Left forelimb (tissue), 1 donor: ENCODE measurements at places on chromosomes 16 and 17.

- DNase-seq = no peak
Measured at GRCh38 chr16:72380283-72380682, 208.3 kb upstream of the PMFBP1 start.

- no peak for DNase-seq
Measured at GRCh38 chr17:48567209-48567608, 10.9 kb downstream of the HOXB4 start.

- DNase-seq = no peak
Measured at GRCh38 chr17:31293581-31293980, 3.5 kb downstream of the OMG start.

GRCh38 chr16:2804728-2805127, 6.5 kb downstream of the PRSS41 start:
- DNase-seq = peak; percentile 36

DNA sequence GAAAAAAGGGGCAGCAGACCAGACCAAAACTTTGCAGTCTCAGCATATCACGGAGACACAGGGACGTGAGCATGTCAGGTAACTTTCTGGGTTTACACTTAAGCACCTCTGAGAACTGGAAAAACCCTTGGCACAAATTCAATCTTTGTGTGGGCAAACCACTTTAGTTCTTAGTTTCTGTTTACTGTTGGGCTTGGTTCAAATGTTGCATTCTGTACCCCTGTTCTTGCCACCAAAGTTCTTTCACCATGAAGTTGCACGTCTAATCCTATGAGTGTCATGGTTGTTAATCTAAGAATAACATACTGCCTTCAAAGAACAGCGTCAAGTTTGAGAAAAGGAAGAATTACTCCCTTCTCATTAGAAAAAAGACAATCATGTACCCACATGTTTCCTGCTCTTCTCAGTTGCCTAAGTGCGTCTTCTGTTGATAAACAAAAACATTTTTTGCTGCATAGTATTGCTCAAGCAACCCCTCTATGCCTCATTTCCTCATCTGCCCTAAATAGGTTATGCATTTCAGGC, 11.6 kb downstream of the KRT33A start:
- DNase-seq = no peak

GRCh38 chr17:63165400-63165799, 199.4 kb downstream of the TANC2 start:
- no peak for DNase-seq

DNA sequence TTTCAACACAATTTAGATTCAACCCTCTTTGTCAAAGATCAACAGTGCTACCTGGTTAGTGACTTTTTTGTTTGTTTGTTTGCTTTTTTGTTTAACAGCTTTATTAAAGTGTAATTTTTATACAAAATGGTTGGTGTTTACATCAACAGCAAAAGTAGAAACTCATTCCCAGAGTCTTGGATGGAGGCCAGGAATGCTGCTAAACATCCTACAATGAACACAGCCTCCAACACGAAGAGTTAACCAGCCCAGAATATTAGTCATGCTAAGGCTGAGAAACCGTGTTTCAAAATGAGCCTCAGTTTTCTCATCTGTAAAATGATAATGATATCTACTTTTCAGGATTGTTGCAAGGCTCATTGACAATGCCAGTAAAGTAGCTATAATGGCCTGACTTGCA, 211.0 kb upstream of the MAF start:
- no peak for DNase-seq

- DNase-seq = no peak
Measured at GRCh38 chr17:79991924-79992648, 43.6 kb downstream of the TBC1D16 start.

GRCh38 chr17:26731005-26731921, 562.7 kb upstream of the WSB1 start:
- no peak for DNase-seq

DNA sequence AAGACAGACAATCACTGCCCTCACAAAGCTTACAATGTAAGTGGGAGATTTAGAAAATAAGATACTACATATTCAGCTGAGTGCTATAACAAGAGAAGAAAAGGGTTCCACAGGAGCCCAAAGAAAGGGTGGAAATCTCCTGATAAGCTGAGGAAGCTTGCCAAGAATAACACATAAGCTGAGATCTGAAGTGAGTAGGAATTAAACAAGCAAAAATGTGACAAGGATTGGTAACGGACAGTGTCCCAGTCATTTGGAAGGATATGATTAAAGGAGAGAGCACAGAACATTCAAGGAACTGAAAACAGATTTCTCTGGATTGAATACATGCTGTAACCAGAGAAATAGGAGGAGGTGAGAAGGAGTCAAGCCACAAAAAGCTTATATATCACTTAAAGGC, 13.0 kb downstream of the CDYL2 start:
- DNase-seq = no peak

DNA sequence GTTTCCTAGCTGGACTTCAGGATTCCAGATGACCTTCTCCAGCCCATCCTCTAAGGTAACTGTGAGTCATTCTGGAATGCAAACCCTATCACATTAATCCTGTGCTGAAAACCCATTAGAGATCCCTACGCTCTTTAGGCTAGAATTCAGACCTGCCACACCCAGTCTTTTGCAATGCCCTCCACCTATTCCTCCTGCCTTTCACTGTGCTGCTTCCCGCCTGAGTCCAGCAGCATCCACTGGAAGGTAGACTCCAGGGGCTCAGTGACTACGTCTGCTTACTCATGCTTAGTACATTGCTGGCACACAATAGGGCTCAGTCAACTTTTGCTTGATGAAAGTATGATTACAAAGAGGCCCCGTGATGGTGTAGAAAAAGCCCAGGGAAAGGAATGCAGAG, 121.1 kb downstream of the SPACA3 start:
- no peak for DNase-seq

GRCh38 chr17:10198509-10199249, at the start of gene GAS7:
TSS of gene GAS7 (minus strand) at chr17:10198606.
- DNase-seq = peak; percentile 90

GRCh38 chr17:16273929-16274339, 56.9 kb downstream of the PIGL start:
- DNase-seq = no peak

- no peak for DNase-seq
Measured at GRCh38 chr16:46836534-46837530, 5.9 kb upstream of the C16orf87 start.
